ENCODE measurements at places on chromosomes 5 and 9. TPM values are rescaled to one million over a fixed set of nuclear protein-coding genes. Genes with fewer than 3 reads are reported as not detected.

CDKN2B gene
- total RNA-seq: 22.3 TPM

ZNF189 gene
- total RNA-seq: 13.3 TPM

WNT8A gene
- not detected for total RNA-seq

FBP2 gene
- total RNA-seq: not detected

ASPN gene
- not detected for total RNA-seq

GRCh38 chr5:15592728-15593127 is 92.7 kb downstream of the FBXL7 start:
- peaks cover 7% of the 10 kb centered on the region for H3K36me3 ChIP-seq
- DNase-seq: no peak
- no peaks in the 10 kb centered on the region for H3K27me3 ChIP-seq
- H3K4me3 ChIP-seq: no peak overlapping the region

DNA sequence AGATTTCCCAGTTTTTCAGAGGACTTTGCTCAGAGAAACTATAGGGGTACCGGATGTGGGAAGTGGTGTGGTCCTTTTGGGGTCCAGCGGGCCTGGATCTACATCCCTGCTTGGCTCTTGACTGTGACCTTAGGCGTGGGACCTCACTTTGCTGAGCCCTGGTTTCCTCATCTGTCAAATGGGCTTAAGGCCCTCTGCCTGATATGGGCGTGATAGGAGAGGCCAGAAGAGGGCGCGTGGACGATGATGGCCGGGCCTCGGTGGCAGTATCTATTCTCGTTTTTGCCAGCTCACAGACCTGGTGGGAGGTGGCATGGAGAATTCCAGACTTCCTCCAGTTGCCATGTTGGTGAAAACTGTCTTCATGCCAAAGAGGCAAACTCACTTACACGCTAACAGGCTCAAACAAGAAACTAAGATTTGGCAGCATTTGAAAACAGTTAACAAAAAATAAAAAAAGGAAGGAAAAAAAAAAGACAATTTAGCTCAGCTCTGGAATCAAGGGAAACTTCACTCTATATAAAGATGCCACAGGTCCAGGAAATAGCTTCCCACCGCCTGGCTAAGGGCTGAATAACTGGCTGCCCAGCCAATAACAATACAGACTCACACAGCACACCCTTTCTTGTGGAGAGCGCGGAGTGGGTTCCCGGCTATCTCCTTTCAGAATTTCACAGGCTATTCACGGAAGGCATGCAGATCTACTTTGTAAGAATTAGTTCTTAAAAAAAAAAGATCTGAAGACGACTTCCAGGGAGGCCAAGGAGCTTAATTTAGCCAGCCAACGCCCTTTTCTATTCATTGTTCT is 1.7 kb downstream of the SH3PXD2B start:
- peak overlapping the region; percentile 69 for H3K27ac ChIP-seq
- no peaks in the 10 kb centered on the region for H3K27me3 ChIP-seq
- H3K4me3 ChIP-seq: peak overlapping the region; percentile 91
- peak; percentile 69 for DNase-seq
- H3K4me1 ChIP-seq: peaks cover 49% of the 10 kb centered on the region
- peaks cover 24% of the 10 kb centered on the region for H3K36me3 ChIP-seq

- DNase-seq: no peak
- no peaks in the 10 kb centered on the region for H3K27me3 ChIP-seq
- no peaks in the 10 kb centered on the region for H3K4me1 ChIP-seq
- H3K36me3 ChIP-seq: no peaks in the 10 kb centered on the region
- H3K4me3 ChIP-seq: no peak overlapping the region
Measured at GRCh38 chr9:21081999-21082398, 4.3 kb upstream of the IFNB1 start.

DNA sequence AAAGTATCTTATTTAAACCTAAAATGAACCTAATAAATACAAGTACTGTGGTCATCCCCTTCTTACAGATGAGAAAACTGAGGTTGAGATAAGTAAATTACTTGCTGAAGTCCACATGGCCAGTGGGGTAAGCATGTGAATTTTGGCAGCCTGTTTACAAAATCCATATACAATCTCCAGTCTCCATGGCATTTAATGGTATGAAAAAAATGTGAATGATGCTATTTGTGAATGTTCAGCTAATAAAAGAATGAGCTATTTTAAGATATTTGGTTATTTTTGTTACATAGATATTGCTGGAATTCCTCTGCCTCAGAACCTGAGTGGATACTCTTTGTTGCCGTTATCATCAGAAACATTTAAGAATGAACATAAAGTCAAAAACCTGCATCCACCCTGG is 19.3 kb upstream of the GPR150 start:
- DNase-seq: peak; percentile 69
- H3K4me3 ChIP-seq: no peak overlapping the region
- no peaks in the 10 kb centered on the region for H3K36me3 ChIP-seq
- peaks cover 19% of the 10 kb centered on the region for H3K4me1 ChIP-seq
- no peaks in the 10 kb centered on the region for H3K27me3 ChIP-seq

DNA sequence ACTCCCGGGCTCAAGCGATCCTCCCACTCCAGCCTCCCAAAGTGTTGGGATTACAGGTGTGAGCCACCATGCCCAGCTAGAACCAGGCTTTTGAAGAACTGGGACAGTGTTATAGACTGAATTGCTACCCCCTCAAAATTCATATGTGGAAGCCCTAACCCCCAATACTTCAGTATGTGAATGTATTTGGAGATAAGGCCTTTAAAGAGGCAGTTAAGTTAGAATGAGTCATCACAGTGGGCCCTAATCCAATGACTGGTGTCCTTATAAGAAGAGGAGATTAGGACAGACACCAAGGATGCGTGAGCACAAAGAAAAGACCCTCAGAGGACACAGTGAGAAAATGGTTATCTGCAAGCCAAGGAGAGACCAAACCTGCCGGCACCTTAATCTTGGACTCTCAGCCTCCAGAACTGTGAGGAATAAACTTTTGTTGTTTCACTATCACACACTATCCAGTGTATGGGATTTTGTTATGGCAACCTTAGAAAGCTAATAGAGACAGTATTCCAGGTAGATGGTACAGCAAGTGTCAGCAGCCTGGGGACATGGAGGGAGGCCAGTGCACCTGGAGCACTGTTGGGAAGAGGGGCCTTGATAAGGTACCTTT is 31.4 kb upstream of the ERGIC1 start:
- H3K27ac ChIP-seq: peak overlapping the region; percentile 88
- H3K27me3 ChIP-seq: no peaks in the 10 kb centered on the region
- peaks cover 63% of the 10 kb centered on the region for H3K4me1 ChIP-seq
- DNase-seq: peak; percentile 64
- H3K4me3 ChIP-seq: no peak overlapping the region

GRCh38 chr9:86091477-86091876 is 7.9 kb downstream of the GOLM1 start:
- H3K36me3 ChIP-seq: no peaks in the 10 kb centered on the region
- no peak overlapping the region for H3K27ac ChIP-seq
- H3K4me3 ChIP-seq: no peak overlapping the region
- no peaks in the 10 kb centered on the region for H3K27me3 ChIP-seq
- no peak for DNase-seq

GRCh38 chr5:53151713-53152458 is 42.3 kb upstream of the MOCS2 start:
- H3K27me3 ChIP-seq: no peaks in the 10 kb centered on the region
- DNase-seq: no peak
- H3K4me3 ChIP-seq: no peak overlapping the region
- no peak overlapping the region for H3K27ac ChIP-seq
- no peaks in the 10 kb centered on the region for H3K36me3 ChIP-seq

DNA sequence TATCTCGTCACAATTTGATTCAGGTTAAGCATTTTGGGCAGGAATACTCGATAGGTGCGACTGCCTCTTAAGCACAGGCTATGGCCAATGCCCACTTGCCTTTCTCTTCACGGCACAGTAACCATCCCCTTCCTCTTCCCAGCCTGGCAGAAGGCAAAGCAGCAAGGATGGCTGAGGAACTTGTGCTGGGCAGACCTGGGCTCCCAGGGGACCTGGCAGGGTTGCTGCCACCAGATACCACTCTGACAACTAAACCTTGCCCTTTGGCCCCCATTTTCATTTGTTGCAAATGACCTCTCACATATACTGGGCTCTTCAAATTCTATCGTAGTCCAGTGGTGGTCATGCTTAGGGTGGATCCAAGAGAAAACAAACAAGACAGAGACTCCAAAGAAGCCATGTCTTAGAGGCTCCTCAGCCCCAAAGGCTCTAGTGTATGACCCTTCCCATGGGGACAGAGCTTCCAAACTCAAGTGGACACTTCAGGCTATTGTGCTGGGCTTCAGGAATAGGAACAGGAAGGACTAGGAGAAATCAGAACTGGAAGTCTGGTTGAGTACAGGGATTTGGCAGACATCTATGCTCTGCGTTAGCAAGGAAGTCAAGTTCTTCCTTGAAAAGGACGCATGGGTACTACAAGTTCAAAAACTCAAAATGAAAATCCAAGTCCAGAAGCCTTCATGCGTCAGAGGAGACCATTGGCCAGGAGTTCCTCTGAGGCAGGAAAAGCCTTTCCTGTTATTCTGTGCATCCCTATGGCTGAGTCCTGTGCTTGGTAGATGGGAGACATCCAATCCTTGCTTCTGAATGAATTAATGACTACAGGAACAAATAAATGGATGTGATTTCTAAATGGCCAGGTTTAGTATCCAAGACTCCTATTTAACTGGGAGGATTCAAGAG is 64.6 kb upstream of the PLPP1 start:
- peaks cover 62% of the 10 kb centered on the region for H3K4me1 ChIP-seq
- DNase-seq: peak; percentile 25
- H3K36me3 ChIP-seq: no peaks in the 10 kb centered on the region
- no peak overlapping the region for H3K4me3 ChIP-seq
- H3K27me3 ChIP-seq: no peaks in the 10 kb centered on the region

DNA sequence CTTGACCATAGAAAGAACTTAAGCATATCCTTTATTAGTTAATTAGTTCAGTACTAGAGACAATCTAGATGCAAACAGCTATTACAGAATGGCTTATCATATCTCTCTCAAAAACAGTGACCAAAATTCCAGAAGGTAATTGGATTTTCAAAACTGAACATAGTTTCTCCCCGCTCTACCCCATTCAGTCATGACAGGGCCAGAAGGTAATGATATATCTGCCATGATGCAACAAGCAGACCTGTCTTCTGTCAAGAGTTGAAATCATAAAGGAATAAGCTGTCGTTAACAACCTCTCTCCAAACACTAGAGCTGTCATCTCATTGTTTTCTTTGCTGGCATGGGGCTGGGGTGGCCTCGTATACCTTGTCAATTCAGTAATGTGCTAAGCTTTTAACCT is 200.5 kb upstream of the POU5F2 start:
- no peak for DNase-seq
- H3K27me3 ChIP-seq: no peaks in the 10 kb centered on the region
- H3K27ac ChIP-seq: no peak overlapping the region
- H3K36me3 ChIP-seq: no peaks in the 10 kb centered on the region
- H3K4me1 ChIP-seq: no peaks in the 10 kb centered on the region

- no peaks in the 10 kb centered on the region for H3K27me3 ChIP-seq
- peaks cover 29% of the 10 kb centered on the region for H3K4me1 ChIP-seq
Measured at GRCh38 chr9:128420060-128420650, 502 bp upstream of the CERCAM start.

DNA sequence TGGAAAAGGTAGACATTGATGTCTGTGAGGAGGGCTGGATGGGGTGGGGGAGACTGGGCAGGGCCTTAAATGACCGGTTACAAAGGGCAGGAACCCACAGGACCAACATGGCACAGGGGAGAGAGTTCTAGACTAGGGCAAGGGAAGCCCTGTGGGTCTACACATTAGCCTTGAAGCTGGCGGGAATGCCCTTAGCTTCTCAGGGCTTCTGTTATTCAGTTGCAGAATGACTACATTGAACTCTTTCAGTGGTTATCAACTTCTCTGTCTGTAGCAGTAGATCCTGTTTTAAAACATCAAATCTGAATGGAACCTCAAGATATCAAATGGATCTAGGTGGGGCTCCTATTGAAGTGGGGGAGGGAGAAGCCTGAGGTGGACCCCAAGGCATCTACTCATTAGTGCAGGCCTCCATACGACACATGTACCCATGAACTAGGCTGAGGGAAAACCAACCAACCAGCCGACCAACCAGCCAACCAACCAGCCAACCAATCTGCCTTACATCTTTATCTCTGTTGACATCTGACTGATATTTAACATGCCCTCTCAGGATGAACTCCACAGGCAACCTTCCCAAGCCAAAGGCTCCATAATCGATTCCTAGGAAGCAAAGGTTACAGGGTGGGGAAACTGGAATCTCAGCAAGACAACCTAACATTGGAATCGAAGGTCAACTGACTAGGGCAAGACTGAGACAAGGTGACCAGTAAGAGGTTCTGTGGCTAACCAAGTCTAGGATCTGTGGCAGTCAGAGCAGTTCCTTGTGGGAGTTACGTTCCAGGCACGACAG is 48.3 kb downstream of the DAP start:
- H3K36me3 ChIP-seq: peaks cover 81% of the 10 kb centered on the region
- H3K27ac ChIP-seq: no peak overlapping the region
- peaks cover 10% of the 10 kb centered on the region for H3K4me1 ChIP-seq
- H3K27me3 ChIP-seq: no peaks in the 10 kb centered on the region

GRCh38 chr5:123144096-123144495 is 55.1 kb downstream of the PRDM6 start:
- no peaks in the 10 kb centered on the region for H3K36me3 ChIP-seq
- H3K27ac ChIP-seq: no peak overlapping the region
- no peak overlapping the region for H3K4me3 ChIP-seq
- H3K4me1 ChIP-seq: no peaks in the 10 kb centered on the region
- DNase-seq: no peak

DNA sequence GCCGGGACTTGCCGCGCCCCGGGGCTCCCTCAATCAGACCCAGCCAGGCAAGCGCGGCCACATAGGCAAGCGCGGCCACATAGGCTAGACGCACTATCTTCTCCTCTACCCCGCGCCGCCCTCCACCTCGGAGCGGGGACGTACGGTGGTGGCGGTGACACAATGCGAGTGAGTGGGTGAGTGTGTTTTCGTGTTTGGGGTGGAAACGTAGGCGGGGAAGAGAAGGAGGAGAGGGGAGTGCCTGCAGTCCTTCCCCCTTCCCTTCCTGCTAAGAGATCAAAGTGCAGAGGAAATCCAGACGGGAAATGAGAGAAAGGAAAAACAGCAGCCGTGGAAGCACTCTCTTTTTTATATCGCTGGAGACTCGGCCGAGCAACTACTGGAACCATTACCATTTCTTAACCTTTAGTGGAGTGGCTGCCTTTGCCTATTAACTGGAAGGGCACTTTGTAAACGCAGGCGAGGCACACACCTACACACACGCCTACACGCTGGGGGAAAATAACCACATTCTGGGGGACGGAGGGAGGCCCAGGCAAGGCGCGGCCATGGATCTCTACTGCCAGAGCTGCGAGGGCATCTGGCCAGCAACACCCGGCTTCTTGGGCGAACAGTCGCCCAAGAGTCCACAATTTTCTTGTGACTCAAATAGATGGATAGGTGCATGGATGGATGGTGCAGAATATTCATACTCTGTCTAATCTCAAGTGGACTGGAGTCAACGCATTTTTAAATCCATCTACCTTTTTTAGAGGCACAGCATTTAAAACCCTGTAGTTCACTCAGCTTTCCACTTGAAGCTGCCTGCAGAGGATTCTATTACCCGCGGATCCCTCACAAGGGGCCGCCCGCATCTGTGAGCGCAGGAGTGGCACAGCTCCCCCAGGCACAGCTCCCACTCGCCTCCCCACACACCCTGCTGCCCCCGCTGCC is 2.1 kb downstream of the EDIL3 start:
- H3K27me3 ChIP-seq: no peaks in the 10 kb centered on the region
- H3K36me3 ChIP-seq: peaks cover 17% of the 10 kb centered on the region
- peak overlapping the region; percentile 88 for H3K27ac ChIP-seq
- peak overlapping the region; percentile 87 for H3K4me3 ChIP-seq
- H3K4me1 ChIP-seq: peaks cover 22% of the 10 kb centered on the region

GRCh38 chr5:143879646-143880045 is 67.7 kb downstream of the HMHB1 start:
- DNase-seq: no peak
- no peaks in the 10 kb centered on the region for H3K36me3 ChIP-seq
- H3K4me3 ChIP-seq: no peak overlapping the region
- H3K27me3 ChIP-seq: no peaks in the 10 kb centered on the region
- no peak overlapping the region for H3K27ac ChIP-seq
- H3K4me1 ChIP-seq: no peaks in the 10 kb centered on the region

Measured in SJSA1 (cell line).